Gastrocnemius medialis (tissue), 4 donors: ENCODE measurements at places on chromosomes 13 and 19. TPM values are rescaled to one million over a fixed set of nuclear protein-coding genes. Genes with fewer than 3 reads are reported as not detected.

GRCh38 chr13:97435323-97435722, 1.4 kb downstream of the RAP2A start:
- peaks cover 48% of the 10 kb centered on the region for H3K4me1 ChIP-seq
- H3K27me3 ChIP-seq: no peaks in the 10 kb centered on the region
- H3K36me3 ChIP-seq: no peaks in the 10 kb centered on the region
- no peak for DNase-seq
- peak overlapping the region; percentile 86 for H3K27ac ChIP-seq
- peak overlapping the region; percentile 85 for H3K4me3 ChIP-seq

GRCh38 chr13:44019651-44020050, 139.9 kb downstream of the LACC1 start:
- no peak overlapping the region for H3K4me3 ChIP-seq
- no peaks in the 10 kb centered on the region for H3K36me3 ChIP-seq
- no peak for DNase-seq
- H3K4me1 ChIP-seq: peaks cover 4% of the 10 kb centered on the region
- no peaks in the 10 kb centered on the region for H3K27me3 ChIP-seq

DNA sequence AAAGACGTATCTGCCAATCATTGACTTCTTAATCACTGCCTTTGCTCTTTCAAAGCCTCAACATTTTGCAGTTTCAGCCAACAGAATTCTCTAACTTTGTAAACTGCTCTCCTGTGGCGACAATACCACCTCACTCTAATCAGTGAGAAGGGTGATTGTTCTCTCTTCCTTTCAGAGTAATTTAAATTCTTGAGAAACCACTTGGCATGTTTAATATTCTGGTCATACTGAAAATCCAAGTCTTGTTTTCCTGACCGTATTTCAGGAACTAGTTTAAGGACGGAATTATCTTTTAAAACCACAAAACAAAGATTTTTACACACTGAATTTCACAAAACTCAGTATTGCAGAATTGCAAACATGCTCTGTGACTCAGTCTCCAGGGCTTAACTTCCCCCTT, 5.2 kb upstream of the CDC16 start:
- H3K4me1 ChIP-seq: no peaks in the 10 kb centered on the region
- no peak overlapping the region for H3K27ac ChIP-seq
- DNase-seq: no peak
- peaks cover 10% of the 10 kb centered on the region for H3K27me3 ChIP-seq
- H3K4me3 ChIP-seq: no peak overlapping the region
- no peaks in the 10 kb centered on the region for H3K36me3 ChIP-seq

GRCh38 chr13:52348983-52349780, 56.8 kb downstream of the THSD1 start:
- no peak overlapping the region for H3K4me3 ChIP-seq
- no peak overlapping the region for H3K27ac ChIP-seq
- H3K27me3 ChIP-seq: no peaks in the 10 kb centered on the region
- H3K36me3 ChIP-seq: no peaks in the 10 kb centered on the region
- DNase-seq: no peak

DNA sequence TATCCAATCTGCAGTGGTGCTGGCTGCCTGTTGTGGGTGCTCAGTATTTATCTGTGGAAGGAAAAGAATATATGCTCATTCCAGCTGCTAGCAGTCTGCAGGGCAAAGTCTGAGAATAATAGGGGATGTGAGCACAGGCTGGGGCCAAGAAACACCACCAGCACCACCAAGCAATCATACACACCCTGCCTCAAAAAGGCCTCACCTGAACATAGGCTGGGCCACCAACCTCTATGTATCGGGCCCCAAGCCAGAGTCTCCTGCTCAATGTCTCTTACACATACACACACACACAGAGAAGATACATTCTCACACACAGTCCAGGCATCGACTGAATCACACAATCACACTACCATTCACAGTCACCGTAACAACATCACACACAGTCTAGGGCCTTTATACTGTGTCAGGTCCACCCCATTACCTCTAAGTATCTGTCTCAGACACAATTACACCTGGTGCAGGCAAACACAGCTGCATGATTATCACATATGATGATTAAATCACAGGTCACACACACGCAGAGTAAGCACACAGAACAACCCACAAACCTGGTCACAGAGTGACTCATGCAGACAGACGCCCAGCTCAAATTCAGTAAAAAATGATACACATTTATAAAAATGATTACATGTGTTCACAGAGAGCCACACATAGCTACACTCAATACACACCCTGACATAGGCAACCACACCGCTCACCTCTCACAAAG, 1.3 kb upstream of the ZSCAN22 start:
- H3K4me1 ChIP-seq: peaks cover 24% of the 10 kb centered on the region
- H3K36me3 ChIP-seq: no peaks in the 10 kb centered on the region
- no peaks in the 10 kb centered on the region for H3K27me3 ChIP-seq
- peak overlapping the region; percentile 92 for H3K4me3 ChIP-seq
- DNase-seq: no peak
- H3K27ac ChIP-seq: no peak overlapping the region

DNA sequence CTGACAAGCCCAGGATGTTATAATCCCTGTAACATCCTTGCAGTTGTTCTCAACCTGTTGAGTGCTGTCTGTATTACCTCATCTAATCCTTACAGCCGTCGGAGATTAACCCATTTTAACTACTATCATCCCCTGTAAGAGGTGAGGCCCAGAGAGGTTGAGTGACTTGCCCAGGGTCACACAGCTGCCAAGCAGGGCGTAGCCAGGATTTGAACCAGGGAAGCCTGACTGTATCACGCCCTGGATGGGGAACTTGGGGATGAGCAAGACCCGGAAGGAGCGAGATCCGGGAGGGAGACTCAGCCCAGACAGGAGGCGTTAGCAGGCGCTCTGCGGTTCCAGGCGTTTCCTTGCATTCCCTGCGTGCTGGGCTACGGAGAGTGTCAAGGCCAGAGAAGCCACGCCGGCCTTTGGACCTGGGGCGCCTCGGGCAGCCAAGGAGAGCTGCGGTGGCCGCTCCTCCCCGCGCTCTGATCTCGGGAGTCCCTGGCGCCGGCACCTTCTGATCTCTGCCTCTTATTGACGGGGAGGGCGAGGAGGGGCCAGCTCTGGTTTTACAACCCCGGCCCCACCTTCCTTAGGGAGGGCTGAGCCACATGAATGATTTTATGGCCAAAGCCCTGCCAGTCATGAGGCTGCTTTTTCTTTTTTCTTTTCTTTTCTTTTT, 6.2 kb downstream of the SULT2B1 start:
- no peaks in the 10 kb centered on the region for H3K27me3 ChIP-seq
- no peak overlapping the region for H3K4me3 ChIP-seq
- H3K36me3 ChIP-seq: no peaks in the 10 kb centered on the region
- H3K4me1 ChIP-seq: peaks cover 2% of the 10 kb centered on the region
- no peak for DNase-seq
- H3K27ac ChIP-seq: no peak overlapping the region

DNA sequence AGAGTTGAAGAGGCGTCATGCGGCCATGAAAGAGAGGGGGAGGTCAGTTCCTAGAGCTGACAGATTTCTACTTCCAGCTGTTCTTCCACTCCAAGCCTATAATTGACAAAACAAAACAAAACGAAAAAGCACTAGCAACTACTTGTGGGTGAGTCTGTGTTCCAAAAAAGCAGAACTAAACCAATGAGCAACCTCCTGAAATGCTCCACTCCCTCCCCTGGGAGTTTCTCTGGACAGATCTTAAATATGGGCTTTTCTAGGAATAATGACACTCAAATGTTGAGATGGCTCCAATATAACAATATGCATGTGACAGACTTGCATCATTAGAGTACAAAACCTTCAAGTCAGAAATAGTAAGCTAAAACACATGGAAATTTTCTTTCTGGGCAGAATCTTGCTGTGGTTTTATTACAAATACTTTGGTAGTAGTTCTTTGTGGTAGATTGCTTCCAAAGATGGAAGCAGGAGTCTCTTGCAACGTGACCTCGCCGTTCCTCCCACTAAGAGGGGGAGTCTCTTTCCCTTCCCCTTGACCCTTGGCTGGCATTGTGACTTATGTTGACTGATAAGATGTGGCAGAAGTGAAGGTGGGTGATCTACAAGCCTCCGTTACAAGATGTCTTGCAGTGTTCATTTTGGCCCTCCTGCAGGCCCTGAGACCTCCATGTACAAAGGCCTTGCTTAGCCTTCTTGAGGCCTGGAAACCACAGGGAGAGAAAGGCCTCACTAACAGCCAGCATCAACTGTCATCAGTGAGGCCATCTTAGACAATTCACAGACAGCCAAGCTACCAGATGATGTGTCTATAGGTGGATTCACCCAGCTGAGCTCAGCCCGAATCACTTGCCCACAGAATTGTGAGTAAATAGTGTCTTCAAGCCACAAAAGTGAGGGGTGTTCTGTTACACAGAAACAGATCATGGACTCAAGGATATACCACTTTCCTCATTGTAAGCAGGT, 173.1 kb upstream of the RFC3 start:
- H3K4me1 ChIP-seq: peaks cover 18% of the 10 kb centered on the region
- H3K4me3 ChIP-seq: no peak overlapping the region
- peak overlapping the region; percentile 75 for H3K27ac ChIP-seq
- H3K36me3 ChIP-seq: no peaks in the 10 kb centered on the region
- peak; percentile 38 for DNase-seq

GRCh38 chr13:106630162-106630561, 62.2 kb upstream of the ARGLU1 start:
- no peak overlapping the region for H3K4me3 ChIP-seq
- no peaks in the 10 kb centered on the region for H3K27me3 ChIP-seq
- H3K4me1 ChIP-seq: no peaks in the 10 kb centered on the region
- no peak for DNase-seq
- no peaks in the 10 kb centered on the region for H3K36me3 ChIP-seq

DNA sequence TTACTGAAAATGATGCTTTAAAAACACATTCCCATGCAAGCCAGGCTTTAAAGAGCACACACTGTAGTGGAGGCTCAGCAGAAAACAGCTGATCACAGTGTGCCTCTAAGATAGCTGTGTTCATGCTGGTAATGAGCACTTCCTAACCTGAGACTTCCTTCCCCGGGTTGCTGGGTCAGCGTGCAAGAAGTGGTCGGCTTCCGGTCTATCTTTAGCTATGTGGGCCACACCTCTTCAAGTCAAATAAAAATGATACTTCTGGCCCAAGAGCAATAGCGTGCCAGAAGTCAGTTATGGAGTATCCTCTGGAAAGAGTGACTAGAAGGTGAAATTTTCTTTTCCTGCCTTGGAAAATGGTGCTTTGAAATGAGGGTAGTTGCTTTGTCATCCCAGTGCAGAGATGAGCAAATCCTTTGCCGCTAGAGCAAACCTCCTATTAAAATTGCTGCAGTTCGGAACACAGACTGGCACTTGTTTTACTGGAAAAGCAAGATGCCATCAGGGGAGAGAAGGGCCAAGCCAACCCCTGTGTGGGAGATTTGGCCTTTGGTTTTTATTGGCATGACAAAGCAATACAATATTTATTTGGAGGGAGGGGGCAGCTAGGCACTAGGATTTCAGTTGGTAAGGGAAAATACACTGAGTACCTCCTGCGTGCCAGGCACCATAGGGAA, 64.2 kb downstream of the ARHGAP35 start:
- peaks cover 18% of the 10 kb centered on the region for H3K36me3 ChIP-seq
- DNase-seq: no peak
- H3K27ac ChIP-seq: peak overlapping the region; percentile 80
- no peaks in the 10 kb centered on the region for H3K27me3 ChIP-seq
- H3K4me3 ChIP-seq: peak overlapping the region; percentile 10
- H3K4me1 ChIP-seq: peaks cover 63% of the 10 kb centered on the region

DNA sequence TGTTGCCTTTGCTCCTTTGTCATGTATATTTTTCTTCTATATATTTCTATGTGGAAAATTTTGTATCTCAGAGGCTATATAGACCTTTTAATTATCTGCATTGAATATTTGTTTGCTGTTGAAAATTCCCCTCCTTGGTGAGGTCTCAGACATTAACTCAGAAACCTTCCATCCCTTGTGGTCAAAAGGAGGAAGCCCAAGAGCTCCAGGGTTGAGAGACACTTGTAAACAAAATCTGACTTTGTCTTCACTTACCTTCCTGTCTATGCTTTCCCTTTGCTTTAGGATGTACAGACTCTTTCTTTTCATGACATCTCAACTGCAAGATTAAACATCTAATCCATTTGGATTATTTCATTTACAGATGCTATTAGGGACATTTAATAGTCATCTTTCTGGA, 157.5 kb downstream of the PCDH20 start:
- H3K4me1 ChIP-seq: no peaks in the 10 kb centered on the region
- H3K4me3 ChIP-seq: no peak overlapping the region
- H3K27ac ChIP-seq: no peak overlapping the region
- no peaks in the 10 kb centered on the region for H3K36me3 ChIP-seq

The ZNF320 gene
- 2.7 TPM for total RNA-seq

The ODAD3 gene
- total RNA-seq: not detected

The R3HDM4 gene
- 43.0 TPM for total RNA-seq

The APOC1 gene
- 7.4 TPM for total RNA-seq

The RXFP2 gene
- total RNA-seq: 0.42 TPM

The FLT3LG gene
- 2.7 TPM for total RNA-seq

The KLHL26 gene
- 12.0 TPM for total RNA-seq

The WDR87 gene
- total RNA-seq: not detected
